ENCODE measurements at places on chromosomes 4 and X. TPM values are rescaled to one million over a fixed set of nuclear protein-coding genes. Genes with fewer than 3 reads are reported as not detected.

The ITIH6 gene
- 0.80 TPM for polyA plus RNA-seq

The STAG2 gene
- polyA plus RNA-seq = 91.3 TPM

The PRRG3 gene
- 42.6 TPM for polyA plus RNA-seq

The F8A2 gene
- polyA plus RNA-seq = not detected

The TEX13C gene
- not detected for polyA plus RNA-seq

The DCAF4L1 gene
- 0.13 TPM for polyA plus RNA-seq

The STS gene
- polyA plus RNA-seq = 14.5 TPM

The CABS1 gene
- not detected for polyA plus RNA-seq

The SPATA18 gene
- 3.5 TPM for polyA plus RNA-seq

The HELT gene
- not detected for polyA plus RNA-seq

The DTHD1 gene
- not detected for polyA plus RNA-seq

The RASGEF1B gene
- 6.8 TPM for polyA plus RNA-seq

The SPIN2A gene
- polyA plus RNA-seq = 4.3 TPM

The ASMT gene
- not detected for polyA plus RNA-seq

The POU3F4 gene
- polyA plus RNA-seq = not detected

The NLGN3 gene
- 4.5 TPM for polyA plus RNA-seq

Data from muscle of arm (tissue), 14 donors.